ENCODE measurements at places on chromosomes 6 and 20.

GRCh38 chr20:37670351-37670791 lies 23.5 kb upstream of the CTNNBL1 start:
- DNase-seq = peak; percentile 84

- DNase-seq = no peak
These were observed 98.7 kb downstream of the ANKRD60 start for GRCh38 chr20:58129721-58130151.

GRCh38 chr20:33475381-33476152 lies 14.3 kb upstream of the CBFA2T2 start:
- DNase-seq = peak; percentile 97

GRCh38 chr6:2695454-2696095 lies 55.1 kb downstream of the MYLK4 start:
- peak; percentile 15 for DNase-seq

GRCh38 chr20:38007526-38007925 lies 25.7 kb downstream of the TTI1 start:
- no peak for DNase-seq

GRCh38 chr6:364609-365540 lies 26.7 kb upstream of the IRF4 start:
- no peak for DNase-seq

Data from NCI-H69 (cell line).